ENCODE measurements at places on chromosomes 6 and 20.

GRCh38 chr6:109449064-109449794, 6.3 kb downstream of the MICAL1 start:
- no peak for DNase-seq

DNA sequence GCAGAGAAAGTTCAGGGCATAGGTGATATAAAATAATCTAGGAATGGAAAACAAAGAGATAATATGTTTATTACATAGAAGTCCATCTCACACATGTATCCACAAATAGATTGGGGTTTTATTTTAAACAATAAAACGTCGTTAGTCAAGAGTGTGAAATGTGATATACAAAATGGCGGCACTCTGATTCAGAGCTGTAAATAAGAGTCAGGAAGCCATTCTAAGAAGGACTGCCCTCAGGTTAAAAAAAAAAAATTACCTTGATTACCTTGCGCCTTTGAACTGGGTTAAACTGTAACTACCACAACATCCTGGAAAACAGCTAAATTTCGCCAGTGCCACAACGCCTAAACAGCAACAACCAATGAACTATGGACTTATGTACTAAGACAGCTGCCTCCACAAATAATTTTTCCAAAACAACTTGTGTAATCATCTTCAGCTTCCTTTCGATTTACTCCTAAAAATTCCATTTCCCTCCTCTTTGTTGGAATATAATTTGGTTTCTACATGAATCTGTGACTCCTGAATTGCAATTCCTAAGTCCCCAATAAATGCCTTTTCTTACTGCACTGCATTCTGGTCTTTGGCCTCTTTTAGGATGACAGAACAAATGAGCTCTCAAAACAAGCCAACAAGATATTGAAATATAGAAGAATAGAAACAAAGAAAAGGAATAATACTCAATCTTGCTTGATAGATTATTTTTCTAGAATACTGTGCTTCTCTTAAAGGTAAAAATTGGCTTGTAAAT, 1019.5 kb upstream of the MAP3K7 start:
- no peak for DNase-seq

GRCh38 chr20:21546355-21546754, 32.5 kb upstream of the NKX2-2 start:
- no peak for DNase-seq

GRCh38 chr6:42314571-42315258, 97.1 kb upstream of the MRPS10 start:
- peak; percentile 58 for DNase-seq

- peak; percentile 38 for DNase-seq
Observed at GRCh38 chr20:38156888-38157634, 8.0 kb downstream of the TGM2 start.

DNA sequence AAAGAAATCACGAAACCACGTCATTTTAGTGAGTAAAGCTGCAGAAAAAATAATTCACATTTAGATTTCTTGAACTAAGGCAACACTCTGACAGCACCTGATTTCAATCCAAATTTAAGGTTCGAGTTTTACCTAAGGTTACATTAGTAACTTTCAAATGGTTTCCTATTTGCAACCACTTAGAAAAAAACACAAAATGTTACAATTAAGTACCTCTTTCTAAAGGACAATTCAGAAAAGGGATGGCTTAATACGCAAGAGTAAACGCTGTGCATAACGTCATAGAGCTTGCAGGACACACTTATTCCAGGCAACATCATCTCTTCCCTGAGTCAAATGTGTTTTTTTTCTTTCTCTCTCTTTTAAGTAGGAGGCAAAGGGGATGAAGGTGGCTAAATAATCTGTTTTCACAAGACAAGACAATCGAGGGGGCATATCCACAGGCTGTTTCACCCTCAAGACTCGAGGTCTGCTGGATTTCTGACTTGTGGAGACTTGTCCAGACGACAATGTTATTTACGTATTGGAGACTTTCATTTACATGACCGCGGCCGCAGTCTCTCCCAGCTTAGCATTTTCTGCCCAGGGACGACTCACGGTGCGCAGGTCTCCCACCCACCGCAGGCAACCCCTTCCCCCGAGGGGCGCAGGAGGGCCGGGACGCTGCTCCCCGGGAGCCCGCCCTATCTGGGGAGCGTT, 86.0 kb downstream of the SESN1 start:
- DNase-seq, result peak; percentile 53

- peak; percentile 47 for DNase-seq
Observed at GRCh38 chr6:3337521-3338350, 79.0 kb downstream of the PSMG4 start.

GRCh38 chr6:44049163-44049988, 77.9 kb downstream of the MRPL14 start:
- DNase-seq, result peak; percentile 76

GRCh38 chr6:94478133-94479005, 1059.0 kb upstream of the EPHA7 start:
- no peak for DNase-seq

GRCh38 chr20:32387252-32387651, 29.1 kb downstream of the ASXL1 start:
- DNase-seq, result peak; percentile 38

GRCh38 chr20:37545516-37545915, 17.8 kb upstream of the BLCAP start:
- DNase-seq, result no peak

- peak; percentile 22 for DNase-seq
Observed at GRCh38 chr6:71481801-71482200, 193.2 kb downstream of the OGFRL1 start.

- peak; percentile 90 for DNase-seq
Observed at GRCh38 chr6:5905431-5906339, 101.0 kb downstream of the NRN1 start.
